CD4-positive, alpha-beta T cell (primary cell): ENCODE measurements at places on chromosomes 2 and 18.

DNA sequence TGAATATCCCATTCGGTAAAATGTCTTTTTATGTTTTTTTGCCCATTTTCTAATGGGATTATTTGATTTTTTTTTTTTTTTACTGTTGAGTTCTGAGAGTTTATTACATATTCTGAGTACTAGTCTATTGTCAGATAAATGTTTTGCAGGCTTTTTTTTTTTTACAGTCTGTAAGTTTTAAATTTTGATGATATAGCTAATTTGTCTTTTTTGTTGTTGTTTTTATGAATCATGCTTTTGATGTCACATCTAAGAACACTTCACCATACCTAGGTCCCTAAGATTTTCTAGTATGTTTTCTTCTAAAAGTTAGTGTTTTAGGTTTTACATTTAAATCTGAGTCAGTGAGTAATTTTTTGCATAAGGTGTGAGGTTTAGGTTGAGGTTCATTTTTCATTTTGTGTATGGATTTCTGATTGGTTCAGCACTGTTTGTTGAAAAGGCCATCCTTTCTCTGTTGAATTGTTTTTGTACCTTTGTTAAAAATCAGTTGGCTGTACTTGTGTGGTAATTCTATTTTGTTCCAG lies 40.7 kb downstream of the PTPN4 start:
- DNase-seq: no peak

DNA sequence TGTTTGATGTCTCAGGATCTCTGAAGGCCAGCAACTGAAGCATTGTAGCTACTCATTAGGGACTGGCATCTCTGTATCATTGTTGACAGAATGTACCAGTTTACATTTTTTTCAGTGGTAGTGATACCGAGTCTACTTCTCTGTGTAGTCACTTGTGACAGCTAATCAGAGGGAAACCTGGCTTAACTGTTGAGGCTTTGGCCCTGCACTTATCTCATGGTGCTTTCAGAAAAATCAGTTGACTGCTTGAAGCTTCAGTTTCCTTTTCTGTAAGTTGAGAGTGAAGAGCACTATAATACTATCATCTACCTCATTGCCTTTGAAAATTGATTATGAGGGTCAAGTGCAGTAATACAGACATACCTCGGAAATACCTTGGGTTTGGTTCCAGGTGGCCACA lies 90.0 kb downstream of the COMMD1 start:
- DNase-seq: no peak

- no peak for DNase-seq
Measured at GRCh38 chr2:231193216-231193615, 5.2 kb upstream of the ARMC9 start.

DNA sequence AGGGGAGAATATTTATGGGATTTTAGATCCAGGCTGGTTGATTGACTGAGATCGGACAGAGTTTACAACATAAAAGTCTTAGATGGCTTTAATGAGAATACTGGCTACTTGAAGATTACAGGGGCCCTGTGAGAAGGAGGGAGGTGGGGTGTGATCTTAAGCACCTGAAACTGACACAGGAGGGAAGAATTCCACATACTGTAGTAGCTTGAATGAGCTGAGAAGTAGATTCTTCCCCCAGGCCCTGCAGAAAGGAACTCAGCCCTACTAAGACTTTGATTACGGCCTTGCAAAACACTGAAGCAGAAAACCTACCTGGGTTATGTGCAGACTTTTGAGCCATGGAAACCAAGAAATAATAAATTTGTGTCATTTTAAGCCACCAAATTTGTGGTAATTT lies 1062.9 kb upstream of the GYPC start:
- DNase-seq: no peak

DNA sequence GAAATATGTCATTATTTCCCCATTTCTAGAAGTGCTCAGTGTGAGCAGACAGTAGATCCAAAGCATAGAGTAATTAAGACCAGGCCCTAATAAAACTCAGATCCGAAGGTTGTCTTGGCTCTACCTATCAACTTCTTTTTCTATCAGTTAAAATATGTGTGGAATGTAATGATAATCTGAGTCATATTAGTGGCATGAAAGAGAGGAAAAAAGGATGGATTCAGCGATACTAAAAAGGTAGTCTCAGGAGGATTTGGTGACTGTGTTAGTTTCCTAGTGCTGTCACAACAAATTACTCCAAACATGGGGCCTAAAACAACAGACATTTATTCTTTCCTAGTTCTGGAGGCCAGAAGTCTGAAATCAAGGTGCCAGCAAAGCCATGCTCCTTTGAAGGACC lies 103.7 kb upstream of the NABP1 start:
- DNase-seq: no peak

- no peak for DNase-seq
Measured at GRCh38 chr18:75067996-75068645, 140.8 kb downstream of the PTGR3 start.

DNA sequence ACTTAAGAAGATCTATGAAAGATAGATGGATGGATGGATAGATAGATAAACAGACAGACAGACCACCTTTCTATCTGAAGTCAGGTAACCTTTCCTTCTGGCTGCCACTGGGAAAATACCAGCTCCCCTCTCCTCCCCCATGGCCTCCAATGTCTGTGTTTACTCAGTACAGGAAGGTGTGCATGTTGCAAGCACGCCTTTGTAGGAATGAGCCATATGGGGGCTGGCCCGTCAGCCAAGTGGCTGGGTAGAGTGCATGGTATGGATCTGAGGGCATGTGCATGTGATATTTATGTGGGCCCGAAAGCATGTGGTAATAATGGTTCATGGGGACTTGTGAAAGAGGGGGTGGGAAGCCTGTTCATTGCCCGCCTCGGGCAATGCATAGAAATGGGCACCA lies 109.2 kb upstream of the FZD7 start:
- DNase-seq: no peak

GRCh38 chr2:215755641-215756345 lies 257.6 kb downstream of the MREG start:
- DNase-seq: no peak

DNA sequence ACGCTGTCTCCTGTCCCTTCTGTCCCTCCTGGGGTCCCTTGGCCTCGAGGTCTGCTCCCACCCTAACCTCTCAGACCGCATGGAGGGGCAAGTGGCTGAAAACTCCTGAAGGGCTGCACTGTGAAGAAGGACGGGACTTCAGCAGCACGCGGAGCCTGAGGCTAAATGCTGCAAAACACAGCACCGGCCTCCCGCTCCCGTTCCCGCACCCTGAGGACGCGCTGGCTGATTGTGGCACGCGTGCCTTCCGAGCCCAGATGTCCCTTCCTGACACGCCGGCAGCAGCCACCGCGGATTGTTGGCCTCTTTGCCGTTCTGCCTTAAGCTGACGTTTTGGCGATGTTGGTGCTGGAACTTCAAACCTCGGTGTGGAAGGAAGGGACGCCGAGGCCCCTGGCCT lies 125.9 kb upstream of the CTDP1 start:
- no peak for DNase-seq

GRCh38 chr18:79516441-79516931 lies 120.8 kb downstream of the NFATC1 start:
- DNase-seq: no peak

DNA sequence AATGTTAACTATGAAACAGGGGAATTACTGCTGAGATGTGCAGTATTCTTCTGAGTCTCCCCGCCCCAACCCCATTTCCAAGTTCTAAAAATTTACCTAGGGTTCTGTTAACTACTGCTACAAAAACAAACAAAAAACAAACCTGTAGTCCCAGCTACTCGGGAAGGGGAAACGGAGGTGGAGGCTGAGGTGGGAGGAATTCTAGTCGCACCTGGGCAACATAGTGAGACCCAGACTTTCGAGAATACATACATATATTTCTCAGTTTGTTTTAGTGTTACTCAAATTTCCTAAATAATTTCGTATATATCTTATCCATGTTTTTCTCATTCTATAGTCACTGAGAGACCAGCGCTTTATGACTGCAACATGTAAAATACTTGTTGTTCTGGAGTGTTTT lies 989 bp downstream of the STAM2 start:
- DNase-seq: no peak

DNA sequence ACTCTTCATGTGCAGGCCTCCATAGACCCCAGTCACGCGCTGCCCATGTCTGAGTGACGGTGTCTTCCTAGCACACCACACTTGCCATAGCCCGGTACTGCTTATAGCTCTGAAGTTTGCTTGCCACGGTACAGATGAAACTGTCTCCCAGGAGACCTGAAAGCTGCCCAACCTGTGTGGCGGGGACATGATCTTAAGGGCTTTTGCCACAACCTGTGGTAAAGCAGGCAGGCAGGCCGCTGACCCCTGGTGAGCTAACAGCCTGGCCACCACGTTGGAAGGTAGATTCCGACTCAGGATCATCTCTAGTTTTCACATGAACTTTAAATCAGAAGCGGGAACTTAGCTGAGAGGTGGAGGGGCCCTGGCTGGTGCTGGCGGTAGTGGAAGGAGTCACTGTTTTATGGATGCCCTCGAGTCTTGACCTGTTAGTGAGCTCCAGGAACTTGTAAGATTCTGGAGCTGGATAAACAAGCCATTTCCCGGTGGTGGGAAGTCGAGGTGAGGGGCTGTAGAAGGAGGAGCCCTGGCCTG lies 153.3 kb downstream of the ZNF236 start:
- DNase-seq: no peak

- DNase-seq: no peak
Measured at GRCh38 chr2:205409411-205409810, 272.9 kb upstream of the NRP2 start.

DNA sequence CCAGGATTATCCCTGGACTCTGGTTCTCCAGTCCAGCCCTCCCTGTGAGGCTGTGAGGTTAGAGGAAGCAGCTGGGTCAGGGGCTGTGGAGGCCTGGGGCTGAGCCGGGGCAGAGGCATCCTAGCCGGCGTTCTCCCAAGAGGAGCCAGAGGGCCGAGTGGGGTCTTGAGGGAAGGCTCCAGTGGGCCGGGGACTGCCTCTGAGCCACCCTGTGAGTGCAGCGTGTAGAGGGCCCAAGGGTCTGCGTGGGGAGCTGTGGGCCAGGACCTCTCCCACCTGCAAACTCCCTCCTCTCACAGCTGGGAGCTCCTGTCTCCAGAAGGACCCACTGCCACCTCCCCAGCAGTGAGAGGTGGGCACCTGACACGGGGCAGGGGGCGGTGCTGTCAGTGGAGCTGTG lies 41.0 kb downstream of the GLI2 start:
- DNase-seq: no peak

DNA sequence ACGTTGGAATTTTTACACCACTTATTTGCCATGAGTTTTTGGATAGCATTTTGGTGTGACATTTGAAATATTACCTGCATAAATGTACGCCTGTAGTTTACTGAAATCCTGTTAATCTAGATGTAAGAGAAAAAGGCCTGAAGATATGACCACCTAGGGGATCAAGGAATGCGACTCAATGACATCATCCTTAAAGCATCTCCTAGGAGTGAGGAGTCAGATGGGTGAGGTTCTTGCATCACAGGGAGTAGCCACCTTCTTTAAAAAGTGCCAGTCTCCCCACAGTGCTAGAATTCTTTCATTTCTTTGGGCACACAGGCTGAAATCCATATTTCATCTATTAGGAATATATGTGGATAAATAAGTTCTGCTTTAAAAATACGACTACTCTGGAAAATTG lies 34.5 kb downstream of the ADCYAP1 start:
- DNase-seq: no peak

- DNase-seq: peak; percentile 93
Measured at GRCh38 chr2:98465456-98466226, 21.0 kb downstream of the INPP4A start.

- DNase-seq: no peak
Measured at GRCh38 chr18:78777992-78778391, 201.6 kb upstream of the SALL3 start.

GRCh38 chr18:23550898-23551297 lies 35.4 kb downstream of the NPC1 start:
- DNase-seq: no peak

DNA sequence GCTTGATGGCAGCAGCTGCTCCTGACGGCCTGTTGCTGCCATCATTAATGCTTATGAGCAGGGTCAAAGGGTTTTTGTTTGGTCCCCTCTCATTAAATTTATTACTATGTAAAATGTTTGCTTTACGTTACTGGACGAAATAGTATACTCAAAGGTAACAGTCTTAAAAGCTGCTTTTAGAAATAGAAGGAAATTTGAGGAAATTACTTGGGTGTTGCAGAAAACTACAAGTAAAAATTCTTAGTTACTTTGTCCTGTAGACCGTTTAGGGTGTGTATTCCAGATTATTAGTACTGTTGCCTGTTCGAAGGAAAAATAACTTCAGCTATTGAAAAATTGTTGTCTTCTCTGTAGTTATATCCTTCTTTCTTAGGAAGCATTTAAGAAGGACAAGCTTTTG lies 27.8 kb downstream of the DDX1 start:
- DNase-seq: no peak

DNA sequence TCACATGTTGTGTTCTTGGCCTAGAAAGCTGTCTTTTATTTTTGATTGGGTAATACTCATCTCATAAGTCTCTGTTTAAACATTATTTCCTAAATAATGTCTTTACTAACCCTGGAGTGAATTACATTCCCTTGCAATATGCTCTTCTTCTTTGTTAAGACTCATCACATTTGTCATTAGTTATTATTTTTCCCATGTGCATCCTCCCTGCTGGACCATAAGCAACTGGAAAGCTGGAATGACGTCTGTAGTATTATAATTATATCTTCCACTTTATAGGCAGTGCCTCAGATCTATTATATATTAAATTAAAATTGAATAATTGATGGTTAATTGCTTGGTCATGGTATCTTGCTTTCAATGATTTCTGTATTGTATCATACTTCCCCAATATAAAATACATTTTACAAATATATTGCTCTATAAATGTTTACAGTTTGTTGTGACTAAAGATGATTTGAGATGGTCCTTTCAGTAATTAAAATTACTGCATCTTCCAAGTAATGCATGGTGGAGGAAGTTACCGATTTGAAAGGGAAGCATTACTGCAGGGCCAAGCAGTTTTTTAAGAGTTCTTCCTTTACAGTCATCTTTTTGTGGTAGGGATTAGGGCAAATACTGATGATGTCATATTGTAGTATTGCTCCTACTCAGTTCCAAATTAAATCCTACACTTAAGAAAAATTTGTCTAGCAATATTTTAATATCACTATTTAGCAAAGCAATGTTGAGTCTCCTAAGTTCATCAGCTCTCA lies 2.1 kb upstream of the RGPD4 start:
- DNase-seq: no peak

DNA sequence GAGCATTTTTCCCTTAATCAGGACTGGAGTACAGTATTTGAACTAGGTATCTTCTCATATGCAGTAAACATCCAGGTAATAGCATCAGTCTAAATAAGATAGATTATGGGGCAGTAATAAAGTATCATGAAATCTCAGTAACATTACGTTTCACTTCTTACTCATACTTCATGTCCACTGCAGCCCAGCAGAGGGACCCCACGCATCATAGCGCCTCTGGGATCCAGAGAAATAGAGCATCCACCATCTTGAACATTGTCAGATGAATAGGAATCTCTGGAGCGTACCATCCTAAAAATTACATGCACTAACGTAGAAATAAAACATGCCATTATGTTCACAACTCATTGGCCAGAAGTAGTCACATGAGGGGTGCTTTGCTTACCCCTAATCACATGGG lies 499.0 kb downstream of the CPS1 start:
- DNase-seq: no peak
